AG20443 (cell line): ENCODE measurements at places on chromosomes 6 and 20.

DNA sequence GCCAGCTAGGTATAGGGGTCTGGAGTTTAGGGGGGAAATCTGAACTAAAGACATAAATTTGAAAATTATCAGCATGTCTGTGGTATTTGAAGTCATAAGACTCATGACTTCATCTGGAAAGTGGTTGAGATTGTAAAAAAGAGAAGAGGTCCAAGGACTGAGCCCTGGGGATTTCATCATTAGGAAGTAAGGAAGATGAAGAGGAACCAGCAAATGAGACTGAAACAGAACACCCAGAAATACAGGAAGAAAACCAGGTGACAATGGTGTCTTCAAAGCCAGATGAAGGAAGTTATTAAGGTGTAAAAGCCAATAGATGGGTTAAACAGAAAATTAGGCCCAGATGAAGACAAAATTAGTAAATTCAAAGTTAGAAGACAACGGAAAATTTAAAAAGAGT is 49.1 kb upstream of the UBR2 start:
- no peak for DNase-seq

GRCh38 chr20:3712279-3712873 is at the start of gene SIGLEC1:
TSS of gene SIGLEC1 (minus strand) at chr20:3712600. CDS start at chr20:3707128, 5,472 bp downstream.
- DNase-seq, result no peak

GRCh38 chr20:31859266-31859997 is 10.9 kb downstream of the DUSP15 start:
- no peak for DNase-seq

DNA sequence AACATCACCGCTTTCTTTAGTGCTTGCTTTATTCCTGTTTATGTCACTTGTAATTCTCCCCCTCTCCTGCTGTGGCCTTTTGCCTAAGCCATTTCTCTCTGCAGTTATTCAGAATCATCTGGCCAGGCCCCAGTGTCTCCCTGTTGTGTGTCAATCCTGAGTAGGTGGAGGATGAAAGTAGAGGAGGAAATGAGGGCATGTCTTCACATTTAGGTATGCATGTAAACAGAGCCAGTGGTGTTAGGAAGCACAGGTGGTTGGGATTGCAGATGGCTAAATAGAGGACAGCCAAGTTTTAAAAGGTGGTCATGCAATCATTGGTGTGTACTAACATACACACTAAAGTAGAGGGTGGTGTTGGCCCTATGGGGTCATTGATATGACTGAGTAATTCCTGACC is 5.2 kb downstream of the PRSS35 start:
- no peak for DNase-seq

DNA sequence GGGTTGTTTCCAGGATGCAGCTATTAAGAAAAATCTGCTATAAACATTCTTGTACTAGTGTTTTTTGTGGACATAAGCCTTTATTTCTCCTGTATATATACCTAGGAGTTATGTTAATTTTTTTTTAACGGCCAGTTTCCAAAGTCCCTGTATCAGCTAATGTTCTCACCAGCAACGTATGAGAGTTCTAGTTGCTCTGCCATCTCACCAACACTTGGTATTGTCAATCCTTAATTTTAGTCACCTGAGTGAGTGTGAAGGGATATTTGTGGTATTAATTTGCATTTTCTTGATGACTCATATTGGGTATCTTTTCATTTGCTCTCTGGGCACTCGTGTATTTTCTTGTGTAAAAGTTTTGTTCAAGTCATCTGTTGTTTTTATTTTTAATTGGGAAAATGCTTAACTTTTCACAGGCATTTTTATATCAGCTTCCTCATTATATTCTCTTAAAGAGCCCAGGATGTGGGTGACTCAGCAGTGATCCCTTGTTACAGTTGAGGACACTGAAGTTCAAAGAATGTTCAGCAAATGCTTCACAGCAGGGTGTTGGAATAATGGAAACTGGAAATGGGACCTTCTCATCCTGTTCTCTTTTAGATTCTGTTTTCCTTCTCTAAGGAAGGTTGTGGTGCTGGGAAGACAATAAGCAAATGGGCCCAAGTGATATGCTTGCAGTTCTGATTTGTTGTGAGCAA is 211.7 kb upstream of the PRND start:
- DNase-seq, result no peak

DNA sequence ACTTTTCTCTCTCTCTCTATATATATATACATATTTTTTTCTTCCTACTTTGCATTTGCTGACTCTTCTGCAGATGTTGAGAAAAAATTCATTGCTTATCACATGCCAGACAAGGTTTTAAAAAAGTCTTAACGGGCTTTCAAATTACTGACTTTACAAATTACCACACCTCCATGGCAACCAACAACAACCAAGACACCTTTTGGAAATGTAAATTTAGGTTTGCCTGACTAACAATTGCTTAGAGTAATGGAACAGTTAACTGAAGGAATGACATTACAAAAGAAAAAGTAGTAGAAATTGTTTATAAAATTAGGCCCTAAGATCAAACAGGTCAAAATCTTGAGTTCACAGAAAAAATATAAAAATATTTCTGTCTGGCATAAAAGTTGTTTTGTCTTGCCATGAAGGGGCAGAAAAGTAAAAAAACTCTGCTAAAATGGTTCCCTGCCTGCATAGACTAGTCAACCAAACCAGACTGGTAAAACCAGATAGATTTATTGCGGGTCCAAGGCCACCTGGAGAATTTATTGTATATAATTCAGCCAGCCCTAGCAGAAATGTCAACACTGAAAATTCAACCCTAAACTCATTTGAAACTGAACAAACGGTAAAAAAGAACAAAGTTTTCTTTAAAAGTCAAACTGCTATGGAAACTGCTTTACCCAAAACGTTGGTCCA is 92.8 kb upstream of the FRMD1 start:
- DNase-seq, result no peak

GRCh38 chr6:455006-455585 is 63.5 kb downstream of the IRF4 start:
- peak; percentile 8 for DNase-seq

DNA sequence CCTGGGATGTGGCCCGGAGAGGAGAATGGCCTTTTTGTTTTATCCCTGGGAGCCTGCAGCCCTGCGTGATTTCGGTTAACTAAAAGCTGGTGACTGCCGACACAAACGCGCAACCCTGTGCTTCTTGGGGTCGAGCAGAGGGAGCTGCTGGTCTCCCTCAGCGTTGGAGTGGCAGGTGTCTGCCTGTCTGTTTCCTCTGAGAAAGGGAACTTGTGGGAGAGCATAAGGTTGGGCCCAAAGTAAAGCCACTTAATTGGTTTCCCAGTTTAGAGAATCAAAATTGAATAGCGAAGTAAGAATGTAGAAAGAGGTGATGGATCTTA is 500 bp downstream of the LTV1 start:
- DNase-seq, result no peak

DNA sequence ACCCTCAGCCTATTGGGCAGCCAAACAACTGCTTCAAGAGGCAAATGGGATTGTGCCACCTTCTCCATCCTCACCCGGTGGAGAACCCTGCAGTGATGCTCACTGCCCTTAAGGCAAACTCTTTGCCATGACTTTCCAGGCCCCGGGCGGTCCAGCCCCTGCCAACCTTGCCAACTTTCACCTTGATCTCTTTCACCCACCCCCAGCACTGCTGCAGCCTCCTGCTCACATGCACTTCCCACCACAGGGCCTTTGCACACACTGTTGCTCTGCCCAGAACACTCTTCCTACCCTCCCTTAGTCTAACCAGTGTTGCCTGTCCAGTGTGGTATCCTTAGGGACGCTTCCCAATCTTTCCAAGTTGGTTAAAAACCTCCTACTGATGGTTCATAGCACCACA is 221.1 kb downstream of the EYA2 start:
- no peak for DNase-seq

DNA sequence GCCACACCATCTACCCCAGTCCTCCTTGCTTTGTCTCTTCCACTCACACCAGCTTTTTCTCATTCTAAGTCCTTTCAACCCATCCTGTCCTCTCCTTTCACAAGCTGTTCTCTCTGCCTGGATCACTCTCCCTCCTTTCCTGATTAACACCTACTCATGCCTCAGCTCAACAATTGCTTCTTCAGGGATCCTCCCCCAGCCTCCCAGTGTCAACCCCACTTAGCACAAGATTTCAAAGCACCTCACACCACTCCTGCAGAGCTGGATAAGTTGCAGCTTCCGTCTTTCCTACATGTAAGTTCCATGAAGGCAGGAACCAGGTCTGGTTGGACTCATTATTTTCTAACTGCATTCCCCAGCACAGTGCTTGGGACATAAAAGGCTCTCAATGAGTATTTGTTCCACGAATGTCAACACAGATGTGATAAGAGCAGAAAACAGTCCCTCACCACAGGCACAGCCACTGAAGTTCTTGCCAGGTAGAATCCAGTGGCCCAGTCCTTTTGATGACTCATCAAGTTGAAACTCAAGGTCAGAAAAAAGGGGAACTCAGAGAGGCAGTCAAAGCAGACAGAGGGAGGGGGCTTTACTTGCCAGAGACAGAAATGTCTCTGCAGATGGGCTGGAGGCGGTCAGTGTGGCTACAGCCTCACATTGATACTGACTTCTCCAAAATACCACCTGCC is 193.4 kb upstream of the PRDM1 start:
- no peak for DNase-seq

GRCh38 chr20:57663241-57663640 is 43.0 kb upstream of the ZBP1 start:
- no peak for DNase-seq

- no peak for DNase-seq
These were observed 82.3 kb upstream of the BCLAF1 start for GRCh38 chr6:136371959-136372358.

DNA sequence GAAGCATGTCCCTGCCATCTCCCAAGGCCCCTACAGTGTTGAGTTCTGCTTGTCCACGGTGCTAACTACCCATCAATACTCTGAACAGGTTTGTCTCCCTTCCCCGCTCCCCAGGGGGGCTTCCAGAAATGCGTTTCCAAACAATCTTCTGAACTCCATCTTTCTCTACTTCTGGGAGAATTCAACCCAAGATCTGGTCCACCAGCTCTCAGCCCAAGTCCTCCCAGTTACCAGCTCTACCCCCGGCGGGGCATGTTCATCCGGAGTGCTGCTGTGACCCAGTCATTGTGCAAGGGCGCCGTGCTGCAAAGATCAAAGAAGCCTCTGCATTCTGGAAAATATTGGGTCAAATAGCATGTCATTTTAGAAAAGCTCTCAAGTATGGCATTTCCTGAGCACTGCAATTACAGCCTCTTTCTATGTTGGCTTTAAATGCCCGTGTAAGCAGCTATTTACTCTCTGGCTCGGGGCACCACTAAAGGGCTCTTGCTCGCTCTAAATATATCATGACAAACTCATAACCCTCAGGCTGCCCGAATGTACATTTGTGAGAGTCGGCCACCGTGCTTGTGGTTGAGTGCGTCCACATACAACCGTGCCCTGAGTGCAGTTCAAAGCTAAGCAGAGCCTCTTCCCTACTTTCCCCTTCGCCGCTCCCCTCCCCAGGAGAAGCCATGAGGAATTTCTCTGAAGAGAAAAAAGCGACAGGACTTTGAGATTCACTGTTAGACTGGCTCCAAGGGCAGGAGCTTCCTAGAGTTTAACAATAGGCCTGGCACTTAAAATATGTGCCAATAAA is 71.6 kb downstream of the BANF2 start:
- no peak for DNase-seq
